ENCODE measurements at places on chromosomes 7 and 10.
A peak's percentile ranks its signal among the peaks of the same experiment; 100 is the strongest.

GRCh38 chr7:42097752-42098151 is 139.3 kb downstream of the GLI3 start:
- no peaks in the 10 kb centered on the region for H3K27me3 ChIP-seq
- no peak overlapping the region for H3K4me3 ChIP-seq
- no peaks in the 10 kb centered on the region for H3K36me3 ChIP-seq
- no peaks in the 10 kb centered on the region for H3K4me1 ChIP-seq
- H3K27ac ChIP-seq = no peak overlapping the region

DNA sequence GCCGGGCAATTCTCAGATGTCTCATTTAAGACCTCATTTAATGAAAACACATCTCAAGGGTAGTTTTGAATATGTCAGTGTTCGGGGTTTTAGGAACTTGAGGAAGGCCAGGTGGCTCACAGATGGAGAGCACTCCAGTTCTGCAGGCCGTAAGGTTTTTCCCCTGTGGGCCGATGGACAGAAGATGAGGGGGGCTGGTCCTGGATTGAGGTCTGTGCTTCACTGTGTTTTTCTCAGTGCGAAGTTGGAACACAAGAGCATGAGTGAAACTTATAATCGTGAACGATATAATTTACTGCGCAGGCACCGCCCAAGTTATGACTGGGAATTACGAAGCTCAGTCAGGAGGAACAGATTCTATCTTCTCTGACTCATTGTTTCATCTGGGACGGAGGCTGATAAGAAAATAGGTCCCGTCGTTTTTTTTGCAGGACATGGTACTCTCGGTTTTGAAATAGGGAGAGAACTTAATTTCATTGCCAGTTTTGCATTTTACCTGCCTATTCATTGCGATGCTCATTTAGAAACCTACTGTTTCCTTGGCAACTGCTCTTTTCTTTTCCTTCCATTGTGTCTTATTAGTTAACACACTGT is 591.0 kb upstream of the PFKP start:
- H3K36me3 ChIP-seq = no peaks in the 10 kb centered on the region
- no peaks in the 10 kb centered on the region for H3K4me1 ChIP-seq
- H3K4me3 ChIP-seq = no peak overlapping the region
- no peaks in the 10 kb centered on the region for H3K27me3 ChIP-seq
- no peak overlapping the region for H3K27ac ChIP-seq
- no peak for DNase-seq

DNA sequence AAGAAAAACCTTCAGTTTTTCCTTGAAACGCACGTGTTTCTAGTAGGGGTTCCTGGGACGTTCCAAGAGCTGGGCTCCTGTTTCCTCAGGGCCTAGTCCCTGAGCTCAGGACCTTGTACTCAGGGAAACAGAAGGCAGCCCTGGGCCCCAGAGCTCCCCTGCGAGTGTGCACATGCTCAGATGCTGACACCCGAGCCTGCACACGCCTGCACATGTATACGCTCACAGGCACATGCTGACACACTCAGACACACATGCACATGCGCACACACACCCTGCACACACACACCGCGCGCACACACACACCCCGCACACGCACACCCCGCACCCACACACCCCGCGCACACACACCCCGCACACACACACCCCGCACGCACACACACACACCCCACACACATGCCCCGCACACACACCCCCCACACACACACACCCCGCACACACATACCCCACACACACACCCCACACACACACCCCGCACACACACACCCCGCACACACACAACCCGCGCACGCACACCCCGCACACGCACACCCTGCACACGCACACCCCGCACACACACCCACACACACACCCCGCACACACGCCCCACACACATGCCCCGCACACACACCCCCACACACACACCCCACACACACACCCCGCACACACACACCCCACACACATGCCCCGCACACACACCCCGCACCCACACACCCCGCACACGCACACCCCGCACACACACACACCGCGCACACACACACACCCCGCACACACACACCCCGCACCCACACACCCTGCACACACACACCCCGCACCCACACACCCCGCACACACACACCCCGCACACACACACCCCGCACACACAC is 52.2 kb downstream of the CALML3 start:
- no peaks in the 10 kb centered on the region for H3K36me3 ChIP-seq
- H3K27ac ChIP-seq = no peak overlapping the region
- no peaks in the 10 kb centered on the region for H3K27me3 ChIP-seq
- no peak for DNase-seq
- H3K4me3 ChIP-seq = no peak overlapping the region

GRCh38 chr7:32942415-32943251 is 14.6 kb upstream of the FKBP9 start:
- no peaks in the 10 kb centered on the region for H3K27me3 ChIP-seq
- no peaks in the 10 kb centered on the region for H3K36me3 ChIP-seq
- DNase-seq = peak; percentile 61
- H3K4me3 ChIP-seq = peak overlapping the region; percentile 66
- H3K4me1 ChIP-seq = peaks cover 11% of the 10 kb centered on the region

- no peak for DNase-seq
- no peak overlapping the region for H3K27ac ChIP-seq
- H3K27me3 ChIP-seq = peaks cover 40% of the 10 kb centered on the region
- no peak overlapping the region for H3K4me3 ChIP-seq
- H3K4me1 ChIP-seq = peaks cover 39% of the 10 kb centered on the region
Observed at GRCh38 chr10:30029872-30030256, 29.5 kb downstream of the JCAD start.

DNA sequence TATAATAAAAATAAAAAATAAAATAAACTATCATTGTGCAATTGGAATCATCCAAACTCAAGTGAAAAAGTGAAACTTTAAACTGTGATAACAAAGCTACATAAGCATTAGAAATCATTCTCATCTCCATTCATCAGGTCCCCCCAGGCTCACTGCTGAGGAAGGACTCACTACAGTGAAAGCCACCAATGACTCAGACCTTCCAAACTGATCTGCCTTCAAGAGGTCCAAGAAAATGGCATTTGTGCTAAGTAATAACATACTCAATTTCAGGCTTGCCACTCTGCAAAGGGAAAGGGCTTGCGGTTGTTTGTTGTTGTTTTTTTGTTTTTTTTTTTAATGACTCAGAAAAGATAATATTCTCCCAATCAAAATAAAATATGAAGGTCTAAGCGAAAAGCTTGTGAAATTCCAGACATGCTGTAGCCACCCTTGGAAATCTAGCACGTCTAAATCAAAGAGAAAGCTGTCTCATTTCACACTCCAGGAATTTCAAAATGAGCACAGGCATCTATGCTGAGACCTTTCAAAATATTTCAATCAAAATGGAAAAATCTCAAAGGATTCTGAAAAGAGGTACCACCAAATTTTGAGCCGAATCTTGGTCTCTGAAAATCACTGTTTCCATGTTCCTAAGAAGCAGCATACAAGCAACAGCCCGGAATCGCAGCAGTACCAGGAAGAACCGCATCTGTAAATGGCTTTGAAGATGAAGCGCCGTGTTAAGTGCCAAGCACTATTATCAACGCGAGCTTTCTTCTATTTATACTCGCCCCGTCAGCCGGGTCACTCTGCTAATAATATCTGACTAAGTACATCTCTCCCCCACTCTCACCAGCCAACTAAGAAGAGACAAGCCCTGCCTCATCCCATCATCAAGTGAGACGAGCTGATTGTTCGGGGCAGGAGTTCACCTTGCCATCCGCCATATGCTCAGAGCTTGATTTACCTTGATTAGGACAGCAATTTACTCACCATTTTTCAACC is 13.5 kb downstream of the SFMBT2 start:
- H3K27me3 ChIP-seq = no peaks in the 10 kb centered on the region
- no peak overlapping the region for H3K4me3 ChIP-seq
- H3K4me1 ChIP-seq = peaks cover 3% of the 10 kb centered on the region
- DNase-seq = no peak
- no peak overlapping the region for H3K27ac ChIP-seq

DNA sequence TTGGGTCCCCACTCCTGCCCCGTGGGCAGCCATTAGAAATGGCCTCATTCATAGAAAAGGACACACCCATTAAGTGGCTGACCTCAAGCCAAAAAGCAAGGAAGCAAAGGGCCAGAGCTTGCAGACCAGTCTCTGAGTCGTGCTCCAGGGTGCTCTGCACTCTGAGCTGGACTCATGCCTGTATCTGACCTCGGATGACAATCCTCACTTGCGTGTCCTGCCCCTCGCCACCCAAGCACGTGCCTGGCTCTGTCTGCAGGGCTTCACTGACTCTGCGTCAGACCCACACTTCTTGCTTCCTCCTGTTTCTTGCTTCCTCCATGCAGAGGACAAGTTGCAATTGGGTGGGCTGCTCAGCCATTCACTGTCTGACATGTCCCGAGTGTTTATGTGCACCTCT is 138.8 kb downstream of the OAT start:
- H3K27me3 ChIP-seq = no peaks in the 10 kb centered on the region
- no peak for DNase-seq
- no peak overlapping the region for H3K4me3 ChIP-seq

- H3K27me3 ChIP-seq = no peaks in the 10 kb centered on the region
- H3K27ac ChIP-seq = no peak overlapping the region
- no peaks in the 10 kb centered on the region for H3K36me3 ChIP-seq
- H3K4me1 ChIP-seq = no peaks in the 10 kb centered on the region
- no peak overlapping the region for H3K4me3 ChIP-seq
Observed at GRCh38 chr10:77186936-77187335, 450.7 kb downstream of the KCNMA1 start.

DNA sequence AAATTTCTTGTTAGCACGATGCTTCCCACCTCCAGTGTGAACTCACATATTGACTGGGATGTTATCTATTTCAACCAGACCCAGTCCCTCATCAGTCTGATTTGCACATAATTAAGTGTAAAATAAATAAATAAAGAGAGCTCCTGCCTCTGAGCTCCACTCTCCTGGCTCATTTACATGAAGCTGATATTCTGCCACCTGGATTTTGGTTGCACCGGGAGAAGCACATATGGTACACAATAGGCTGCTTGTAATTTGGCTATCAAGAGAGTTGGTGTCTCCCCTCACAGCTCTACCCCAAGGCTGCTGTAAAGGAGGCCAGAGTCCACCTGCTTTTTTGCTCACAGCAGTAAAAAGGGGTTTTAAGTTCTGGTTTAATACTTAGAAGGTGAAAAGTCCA is 610.5 kb downstream of the KCNMA1 start:
- DNase-seq = no peak
- no peaks in the 10 kb centered on the region for H3K36me3 ChIP-seq
- H3K4me3 ChIP-seq = no peak overlapping the region
- H3K4me1 ChIP-seq = no peaks in the 10 kb centered on the region

DNA sequence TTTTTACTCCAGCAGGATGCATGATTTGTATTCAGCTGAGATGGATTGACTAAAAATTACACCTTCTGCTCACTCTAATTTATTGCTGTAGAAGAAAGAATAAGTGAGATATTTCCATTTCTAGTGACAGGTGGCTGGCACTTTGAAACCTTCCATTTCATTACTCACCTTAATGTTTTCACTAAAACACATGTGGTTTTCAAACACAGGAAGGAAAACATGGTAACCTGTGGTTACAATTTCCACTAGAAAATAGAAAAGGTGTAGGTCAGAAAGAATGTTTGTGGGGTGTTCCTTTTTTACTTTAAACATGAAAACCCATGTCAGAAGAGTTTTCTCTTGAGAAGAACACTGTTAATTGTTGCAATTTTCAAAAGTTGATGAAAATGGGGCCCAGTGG is 12.0 kb upstream of the PRKCQ start:
- peak overlapping the region; percentile 74 for H3K27ac ChIP-seq
- peaks cover 11% of the 10 kb centered on the region for H3K36me3 ChIP-seq
- no peak for DNase-seq
- no peaks in the 10 kb centered on the region for H3K27me3 ChIP-seq

DNA sequence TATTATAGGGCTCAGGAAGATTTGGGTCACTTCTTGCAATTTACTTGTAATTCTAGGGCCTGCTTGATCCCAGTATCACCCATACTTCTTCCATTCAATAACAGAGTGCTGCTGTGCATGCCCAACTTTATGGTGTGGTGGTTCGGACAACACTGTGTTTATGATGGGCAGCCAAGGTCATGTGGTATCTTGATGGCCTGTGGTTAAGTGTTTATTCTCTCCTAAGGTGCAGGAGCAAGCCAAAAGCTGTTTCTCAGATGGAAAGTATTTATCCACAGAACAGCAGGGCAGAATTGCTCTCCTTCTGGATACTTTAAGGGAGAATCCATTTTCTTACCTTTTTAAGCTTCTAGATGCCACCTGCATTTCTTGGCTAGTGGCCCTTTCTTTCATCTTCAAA is 433.8 kb downstream of the SH2D4B start:
- H3K27me3 ChIP-seq = no peaks in the 10 kb centered on the region
- H3K27ac ChIP-seq = no peak overlapping the region
- no peak overlapping the region for H3K4me3 ChIP-seq
- no peaks in the 10 kb centered on the region for H3K36me3 ChIP-seq
- no peak for DNase-seq

DNA sequence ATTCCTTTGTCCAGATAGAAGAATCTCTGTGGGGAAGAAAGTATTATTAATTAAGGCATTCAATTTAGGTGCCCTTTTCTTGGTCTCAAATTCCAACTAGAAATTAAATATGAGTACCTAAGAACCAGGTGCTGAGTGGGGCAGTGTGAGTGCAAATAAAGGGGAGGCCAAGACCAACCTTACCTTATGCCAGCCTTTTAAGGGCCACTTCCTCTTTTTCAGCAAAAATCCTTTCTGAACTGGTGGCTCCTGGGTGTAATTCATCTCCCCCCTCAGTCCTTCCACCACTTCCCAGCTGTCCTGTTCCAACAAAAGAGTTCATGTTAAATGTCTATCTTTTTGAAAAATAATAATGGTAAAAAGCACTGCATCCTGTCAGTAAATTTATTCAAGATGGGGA is 108.2 kb downstream of the OSBPL3 start:
- H3K27me3 ChIP-seq = no peaks in the 10 kb centered on the region
- no peak for DNase-seq
- no peak overlapping the region for H3K27ac ChIP-seq
- peaks cover 12% of the 10 kb centered on the region for H3K36me3 ChIP-seq

GRCh38 chr10:80410578-80411145 is 2.3 kb downstream of the PRXL2A start:
- DNase-seq = no peak
- H3K27me3 ChIP-seq = no peaks in the 10 kb centered on the region
- no peak overlapping the region for H3K27ac ChIP-seq
- peaks cover 15% of the 10 kb centered on the region for H3K4me1 ChIP-seq
- no peaks in the 10 kb centered on the region for H3K36me3 ChIP-seq

- no peak for DNase-seq
- no peaks in the 10 kb centered on the region for H3K27me3 ChIP-seq
- no peaks in the 10 kb centered on the region for H3K36me3 ChIP-seq
- H3K4me1 ChIP-seq = no peaks in the 10 kb centered on the region
Observed at GRCh38 chr10:78415111-78415510, 381.4 kb downstream of the RPS24 start.

- no peaks in the 10 kb centered on the region for H3K27me3 ChIP-seq
- no peak overlapping the region for H3K27ac ChIP-seq
- no peak overlapping the region for H3K4me3 ChIP-seq
- no peaks in the 10 kb centered on the region for H3K36me3 ChIP-seq
- DNase-seq = no peak
Observed at GRCh38 chr7:29224726-29225125, 30.2 kb downstream of the CHN2 start.

Data from natural killer cell (primary cell).